Heart left ventricle (tissue), 16 donors: ENCODE measurements at places on chromosomes 7 and 10. TPM values are rescaled to one million over a fixed set of nuclear protein-coding genes. Genes with fewer than 3 reads are reported as not detected.

- no peak for DNase-seq
- H3K36me3 ChIP-seq, result no peaks in the 10 kb centered on the region
- H3K4me1 ChIP-seq, result peaks cover 32% of the 10 kb centered on the region
- no peak overlapping the region for H3K27ac ChIP-seq
- H3K4me3 ChIP-seq, result no peak overlapping the region
- no peaks in the 10 kb centered on the region for H3K27me3 ChIP-seq
Measured at GRCh38 chr10:49005270-49005669, 65.6 kb upstream of the LRRC18 start.

DNA sequence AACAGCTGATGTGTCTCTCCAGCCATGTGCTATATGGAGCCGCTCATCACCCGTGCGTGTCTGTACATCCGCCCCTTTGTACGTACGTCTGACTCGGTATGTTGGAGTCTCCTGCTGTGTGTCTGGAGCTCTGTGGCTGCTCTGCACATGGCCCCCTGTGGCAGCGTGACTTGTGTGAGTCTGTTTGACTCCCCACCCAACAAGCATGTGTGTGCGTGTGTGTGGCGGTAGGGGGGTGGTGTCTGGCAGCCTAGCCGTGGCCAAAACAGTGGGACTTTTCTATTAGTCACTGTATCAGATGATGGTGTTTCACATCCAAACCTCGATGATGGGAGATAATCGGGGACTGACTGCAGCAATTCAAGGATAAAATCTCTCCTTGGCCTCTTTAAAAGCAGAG, 94.1 kb downstream of the COL13A1 start:
- H3K27me3 ChIP-seq, result no peaks in the 10 kb centered on the region
- H3K4me3 ChIP-seq, result no peak overlapping the region
- no peaks in the 10 kb centered on the region for H3K36me3 ChIP-seq
- H3K27ac ChIP-seq, result no peak overlapping the region
- no peak for DNase-seq

DNA sequence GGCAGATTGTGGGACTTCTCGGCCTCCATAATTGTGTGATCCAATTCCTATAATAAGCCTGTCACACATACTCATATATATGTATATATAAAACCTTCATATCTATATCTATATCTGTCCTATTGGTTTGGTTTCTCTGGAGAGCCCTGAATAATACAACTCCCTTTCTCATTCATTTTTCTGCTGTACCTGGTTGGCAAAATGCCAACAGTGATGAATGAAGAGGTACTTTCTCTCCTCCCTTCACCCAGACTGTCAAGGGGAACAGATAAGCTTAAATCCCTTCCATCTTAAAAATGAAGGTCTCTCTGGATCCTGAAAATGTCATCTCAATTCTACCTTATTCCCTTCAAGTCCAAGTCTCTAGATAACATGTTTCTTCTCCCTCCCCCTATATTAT, 60.3 kb upstream of the FOXP2 start:
- no peak for DNase-seq
- H3K4me3 ChIP-seq, result no peak overlapping the region
- H3K36me3 ChIP-seq, result no peaks in the 10 kb centered on the region
- H3K27me3 ChIP-seq, result no peaks in the 10 kb centered on the region
- no peak overlapping the region for H3K27ac ChIP-seq

- H3K4me3 ChIP-seq, result no peak overlapping the region
- no peak for DNase-seq
- H3K36me3 ChIP-seq, result no peaks in the 10 kb centered on the region
- no peaks in the 10 kb centered on the region for H3K4me1 ChIP-seq
Measured at GRCh38 chr10:133069033-133069525, 18.6 kb upstream of the ADGRA1 start.

DNA sequence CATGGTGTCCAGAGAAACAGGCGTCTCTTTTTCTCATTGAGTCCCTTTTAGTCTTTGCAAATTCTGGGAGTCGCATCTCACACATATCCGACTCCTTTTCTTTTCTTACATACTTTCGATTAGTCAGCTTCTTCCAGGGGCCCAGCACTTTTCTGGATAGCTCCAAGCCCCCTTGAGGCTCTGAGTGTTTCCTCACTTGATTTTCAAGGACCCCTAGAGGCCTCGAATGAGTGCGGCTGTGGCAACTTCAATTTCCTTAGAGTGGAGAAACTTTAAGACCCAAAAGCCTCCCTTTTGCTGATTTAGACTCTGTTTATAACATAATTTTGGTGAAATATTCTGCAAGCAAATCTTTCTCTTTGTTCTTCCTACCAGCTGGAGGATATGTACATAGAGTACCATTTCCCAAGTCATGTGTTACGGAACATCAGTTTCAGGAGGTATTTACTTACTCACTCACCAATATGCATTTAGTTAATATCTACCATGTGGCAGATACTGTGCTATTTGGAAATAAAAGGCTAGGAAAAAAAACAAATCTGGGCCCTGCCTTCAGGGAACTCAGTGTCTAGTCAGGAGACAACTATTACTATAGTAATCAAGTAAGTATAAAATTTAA, 555.2 kb downstream of the REEP3 start:
- H3K36me3 ChIP-seq, result no peaks in the 10 kb centered on the region
- H3K27me3 ChIP-seq, result no peaks in the 10 kb centered on the region
- no peaks in the 10 kb centered on the region for H3K4me1 ChIP-seq
- no peak for DNase-seq
- H3K4me3 ChIP-seq, result no peak overlapping the region

DNA sequence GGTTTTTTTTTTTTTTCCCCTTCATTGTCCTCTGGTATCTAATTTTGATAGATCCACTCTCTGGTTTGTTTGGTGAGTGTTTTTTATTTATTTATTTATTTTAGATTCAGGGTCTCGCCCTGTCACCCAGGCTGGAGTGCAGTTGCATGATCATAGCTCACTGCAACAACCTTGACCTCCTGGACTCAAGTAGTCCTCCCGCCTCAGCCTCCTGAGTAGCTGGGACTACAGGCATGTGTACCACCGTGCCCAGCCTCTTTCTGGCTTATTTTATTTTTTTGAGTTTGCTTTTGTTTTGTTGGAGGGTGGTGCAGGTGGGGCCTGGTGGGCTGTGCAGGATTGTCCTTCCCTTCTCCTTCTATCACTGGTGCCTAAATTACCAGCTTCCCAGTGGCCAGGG, 187.2 kb upstream of the SH2B2 start:
- no peak overlapping the region for H3K4me3 ChIP-seq
- no peak overlapping the region for H3K27ac ChIP-seq
- H3K4me1 ChIP-seq, result no peaks in the 10 kb centered on the region
- no peaks in the 10 kb centered on the region for H3K27me3 ChIP-seq
- H3K36me3 ChIP-seq, result peaks cover 32% of the 10 kb centered on the region
- DNase-seq, result no peak

- H3K27me3 ChIP-seq, result no peaks in the 10 kb centered on the region
- DNase-seq, result no peak
- H3K36me3 ChIP-seq, result peaks cover 24% of the 10 kb centered on the region
Measured at GRCh38 chr7:102392330-102392729, 3.8 kb upstream of the PRKRIP1 start.

DNA sequence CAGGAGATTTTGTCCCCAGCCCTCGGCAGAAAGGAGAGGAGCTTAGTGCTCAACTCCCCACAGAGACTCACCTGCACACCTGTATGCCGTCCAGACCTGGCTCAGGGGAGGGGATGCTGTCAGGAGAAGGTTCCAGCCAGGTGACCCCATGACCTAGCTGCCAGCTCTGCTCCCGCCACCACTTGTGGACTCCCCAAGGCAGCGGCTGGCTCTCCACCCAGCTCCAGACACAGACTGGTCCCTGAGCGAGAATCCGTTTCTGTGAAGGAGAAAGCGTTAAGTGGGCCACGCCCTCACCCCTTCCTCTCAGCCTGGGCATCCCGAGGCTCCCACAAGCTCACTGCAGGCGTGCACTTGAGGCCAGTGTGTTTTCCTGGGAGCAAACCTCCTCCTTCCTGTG, 76.4 kb downstream of the RGS10 start:
- no peak overlapping the region for H3K4me3 ChIP-seq
- DNase-seq, result no peak
- H3K36me3 ChIP-seq, result no peaks in the 10 kb centered on the region

The C10orf67 gene
- 0.12 TPM for total RNA-seq

The PIP gene
- total RNA-seq, result not detected

The CREB3L2 gene
- 18.3 TPM for total RNA-seq

DNA sequence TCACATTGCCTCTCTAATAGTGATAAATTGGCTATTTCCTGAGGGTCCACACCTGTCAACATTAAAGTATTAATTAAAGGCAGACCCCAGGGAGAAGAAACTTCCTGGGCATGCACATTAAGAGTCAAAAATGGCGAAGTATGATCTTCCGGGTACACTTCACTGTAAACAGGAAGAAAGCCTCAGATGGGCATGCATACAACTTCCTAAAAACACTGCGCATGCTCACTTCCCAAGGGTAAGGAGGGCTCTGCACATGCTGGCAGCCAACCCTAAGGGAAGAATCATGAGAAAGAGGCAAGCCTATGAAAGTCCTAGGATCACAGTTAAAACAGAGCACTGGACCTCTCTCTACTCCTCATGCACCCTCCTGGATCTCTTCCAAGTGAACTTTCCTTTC, 80.1 kb upstream of the IMMP2L start:
- no peaks in the 10 kb centered on the region for H3K4me1 ChIP-seq
- no peak overlapping the region for H3K27ac ChIP-seq

- no peak overlapping the region for H3K4me3 ChIP-seq
- H3K27ac ChIP-seq, result no peak overlapping the region
- H3K27me3 ChIP-seq, result no peaks in the 10 kb centered on the region
- H3K36me3 ChIP-seq, result peaks cover 11% of the 10 kb centered on the region
- no peaks in the 10 kb centered on the region for H3K4me1 ChIP-seq
Measured at GRCh38 chr7:152859781-152860191, 100.2 kb downstream of the ACTR3B start.

DNA sequence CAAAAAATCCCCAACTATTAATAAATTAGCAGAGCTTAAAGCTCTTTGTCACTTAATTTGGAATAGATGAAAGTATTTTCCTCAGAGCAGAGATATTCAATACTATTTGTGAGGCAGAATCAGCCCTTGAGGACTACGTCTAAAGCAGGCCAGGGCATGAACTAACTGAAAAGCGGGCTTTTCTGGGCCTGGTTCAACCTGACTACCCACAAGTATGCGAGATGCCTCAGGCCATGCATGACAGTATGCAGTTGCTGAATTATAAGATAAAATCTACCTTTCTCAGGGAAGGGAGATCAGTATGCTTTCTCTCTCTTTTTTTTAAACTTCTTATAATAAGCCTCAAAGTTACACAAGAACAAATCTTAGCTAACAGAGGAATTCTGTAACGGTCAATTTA, 20.1 kb downstream of the TMEM168 start:
- H3K27me3 ChIP-seq, result no peaks in the 10 kb centered on the region
- no peak for DNase-seq
- H3K4me3 ChIP-seq, result no peak overlapping the region
- H3K27ac ChIP-seq, result no peak overlapping the region

The CFAP58 gene
- total RNA-seq, result 3.2 TPM

DNA sequence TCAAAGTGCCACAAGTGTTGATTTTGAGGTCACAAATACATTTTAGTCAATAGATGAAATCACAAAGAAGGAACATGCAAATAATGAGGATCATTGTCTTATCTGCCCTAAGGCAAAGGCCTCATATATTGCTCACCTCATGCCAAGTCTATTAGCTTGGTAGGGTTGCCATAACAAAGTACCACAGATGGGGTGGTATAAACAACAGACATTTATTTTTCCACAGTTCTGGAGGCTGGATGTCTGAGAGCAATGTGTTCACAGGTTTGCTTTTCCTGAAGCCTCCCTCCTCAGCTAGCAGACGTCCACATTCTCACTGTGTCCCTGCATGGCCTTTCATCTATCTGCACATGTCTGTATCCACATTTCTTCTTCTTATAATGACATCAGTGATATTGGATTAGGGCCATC, 59.6 kb downstream of the RELN start:
- DNase-seq, result no peak
- no peaks in the 10 kb centered on the region for H3K36me3 ChIP-seq
- H3K4me1 ChIP-seq, result no peaks in the 10 kb centered on the region
- H3K27me3 ChIP-seq, result no peaks in the 10 kb centered on the region

The PDCD4 gene
- total RNA-seq, result 52.3 TPM

DNA sequence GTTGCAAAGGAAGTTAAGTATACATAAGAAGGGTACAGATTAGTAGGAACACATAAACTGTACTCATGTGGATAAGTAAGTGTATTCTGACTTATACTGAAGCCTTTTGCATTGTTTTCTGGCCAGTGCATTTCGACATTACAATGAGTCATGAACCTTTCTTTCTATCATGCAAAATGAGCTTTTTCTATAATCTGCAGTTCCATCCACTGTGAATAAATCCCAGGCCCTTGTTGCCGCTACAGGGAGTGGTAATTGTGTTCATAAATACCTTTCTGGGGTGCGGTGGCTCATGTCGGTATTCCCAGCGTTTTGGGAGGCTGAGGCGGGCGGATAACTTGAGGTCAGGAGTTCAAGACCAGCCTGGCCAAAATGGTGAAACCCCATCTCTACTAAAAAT, 858.3 kb downstream of the GRM8 start:
- H3K4me1 ChIP-seq, result peaks cover 4% of the 10 kb centered on the region
- H3K36me3 ChIP-seq, result no peaks in the 10 kb centered on the region
- no peak for DNase-seq
- no peaks in the 10 kb centered on the region for H3K27me3 ChIP-seq
- H3K27ac ChIP-seq, result no peak overlapping the region

DNA sequence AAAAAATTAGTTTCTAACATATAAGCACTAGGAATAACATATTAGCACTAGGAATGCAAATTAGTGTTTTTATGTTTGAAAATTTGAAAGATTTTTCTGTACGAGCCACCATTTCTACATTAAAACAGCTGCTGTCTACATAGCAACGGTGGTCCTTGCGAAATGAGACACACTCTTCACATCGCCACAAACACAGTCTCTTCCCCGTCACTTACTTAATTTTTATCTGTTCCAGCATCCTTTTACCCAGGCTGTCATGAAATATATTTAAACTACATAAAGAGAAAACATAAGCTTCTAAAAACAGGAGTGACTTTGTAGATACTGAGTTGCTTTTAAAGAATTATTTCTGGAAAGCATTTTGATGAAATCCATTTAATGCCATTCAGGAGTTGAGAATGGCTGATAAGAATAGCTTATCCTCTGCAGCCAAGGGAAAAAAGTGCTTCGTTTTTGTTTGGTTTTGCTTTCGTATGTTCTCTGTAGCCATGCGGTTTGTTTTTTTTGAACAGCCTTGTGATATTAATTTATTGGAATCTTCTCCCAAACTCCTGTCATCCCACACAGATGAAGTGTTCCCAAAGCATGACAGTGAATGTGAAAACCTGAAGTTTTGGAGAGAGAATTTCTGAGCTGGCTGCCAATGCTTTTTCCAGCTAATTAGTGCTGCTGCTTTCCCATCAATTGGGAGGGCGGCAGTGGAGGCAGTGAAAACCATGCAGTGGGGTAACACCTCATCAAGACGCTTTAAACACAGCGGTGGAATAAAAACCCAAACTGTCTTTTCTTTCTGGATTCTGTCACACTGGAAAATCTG, 603.7 kb upstream of the ADARB2 start:
- no peak for DNase-seq
- H3K4me3 ChIP-seq, result no peak overlapping the region
- H3K4me1 ChIP-seq, result no peaks in the 10 kb centered on the region
- no peaks in the 10 kb centered on the region for H3K27me3 ChIP-seq
- no peaks in the 10 kb centered on the region for H3K36me3 ChIP-seq

The PHKG1 gene
- total RNA-seq, result 19.7 TPM
